NT2/D1 (cell line): ENCODE measurements at places on chromosomes 4 and X.
A peak's percentile ranks its signal among the peaks of the same experiment; 100 is the strongest.

DNA sequence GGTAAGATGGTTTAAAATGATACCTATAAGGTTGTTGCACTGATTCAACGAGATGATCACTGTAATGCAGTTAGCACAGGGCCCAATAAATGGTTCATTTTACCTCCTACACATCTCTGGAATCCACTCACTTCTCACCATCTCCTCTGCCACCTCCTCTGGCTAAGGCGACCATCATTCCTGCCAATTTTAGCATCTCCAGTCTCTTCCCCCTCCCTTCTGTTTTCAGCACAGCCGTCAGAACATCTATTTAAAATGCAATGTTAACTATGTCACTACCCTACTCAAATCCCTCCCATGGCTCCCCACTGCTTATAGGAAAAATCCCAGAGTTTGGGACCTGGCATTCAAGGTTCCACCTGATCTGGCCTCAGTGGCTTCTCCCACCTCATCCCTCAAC is 3.5 kb upstream of the SYP start:
- DNase-seq, result no peak

GRCh38 chr4:77178560-77178959 is 21.6 kb downstream of the CCNG2 start:
- DNase-seq, result no peak

DNA sequence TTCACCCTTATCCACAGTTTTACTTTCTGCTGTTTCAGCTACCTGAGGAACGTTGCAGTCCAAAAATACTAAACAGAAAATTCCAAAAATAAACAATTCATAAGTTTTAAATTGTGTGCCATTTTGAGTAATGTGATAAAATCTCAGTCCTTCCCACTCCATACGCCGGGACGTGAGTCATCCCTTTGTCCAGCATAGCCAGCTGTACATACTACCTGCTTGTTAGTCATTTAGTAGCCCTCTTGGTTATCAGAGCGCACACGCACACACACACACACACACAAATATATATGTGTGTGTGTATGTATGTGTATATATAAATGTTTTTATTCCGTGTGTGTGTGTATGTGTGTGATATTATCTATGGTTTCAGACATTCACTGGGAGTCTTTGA is 4.8 kb upstream of the CCSER1 start:
- DNase-seq, result no peak

DNA sequence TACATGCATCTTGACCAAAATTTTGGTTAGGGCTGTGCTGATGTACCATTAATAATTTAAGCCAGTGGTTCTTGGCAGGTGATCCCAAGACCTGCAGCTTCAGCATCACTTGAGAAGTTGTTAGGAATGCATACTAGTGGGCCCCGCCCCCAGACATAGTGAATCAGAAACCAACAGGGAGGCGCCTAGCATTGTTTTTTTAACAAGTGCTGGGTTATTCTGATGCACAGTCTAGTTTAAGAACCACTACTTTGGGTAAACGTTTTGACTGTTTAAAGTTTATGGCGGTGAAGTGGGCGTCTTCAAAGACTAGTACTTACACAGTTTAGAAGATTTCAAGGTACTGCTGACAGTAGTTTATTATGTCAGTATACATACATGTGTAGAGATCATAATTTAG is 23.6 kb downstream of the FAM199X start:
- DNase-seq, result no peak

- DNase-seq, result peak; percentile 62
Measured at GRCh38 chr4:87865960-87866598, 33.3 kb downstream of the MEPE start.

DNA sequence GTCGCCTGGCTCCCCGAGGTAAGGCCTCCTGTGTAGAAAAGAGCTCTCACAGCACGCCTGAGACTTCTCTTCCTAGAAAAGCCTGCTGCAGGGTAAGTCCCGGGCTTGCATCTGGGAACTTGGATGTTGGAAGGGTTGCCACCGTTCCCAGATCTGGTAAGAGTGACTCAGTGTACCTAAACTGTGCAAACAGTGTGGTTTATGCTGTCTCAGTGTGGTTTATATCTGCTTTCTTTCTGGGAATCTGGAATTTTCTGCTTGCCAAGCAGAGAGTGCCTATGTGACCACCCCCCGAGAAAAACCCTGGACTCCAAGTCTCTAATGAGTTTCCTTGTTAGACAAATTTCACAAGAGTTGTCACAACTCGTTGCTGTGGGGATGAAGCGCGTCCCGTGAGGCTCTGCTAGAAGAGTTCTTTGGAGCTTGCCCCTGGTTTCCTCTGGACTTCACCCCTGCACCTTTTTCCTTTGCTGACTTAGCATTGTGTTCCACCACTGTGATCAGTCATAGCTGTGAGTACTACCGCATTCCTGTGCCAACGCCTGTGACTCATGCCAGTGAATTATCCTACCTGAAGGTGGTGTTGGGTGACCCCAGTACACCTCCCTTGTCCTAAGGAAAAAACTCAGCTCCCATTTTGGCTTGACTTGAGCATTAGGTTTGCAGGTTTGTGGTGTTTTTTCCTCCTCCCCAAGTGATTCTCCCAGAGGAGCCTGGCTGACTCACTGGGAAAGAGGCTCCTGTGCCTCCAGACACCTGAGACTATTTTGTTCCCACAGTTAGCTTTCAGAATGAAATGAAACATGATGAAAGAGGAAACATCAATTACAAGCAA is 14.5 kb downstream of the SLC2A9 start:
- no peak for DNase-seq

DNA sequence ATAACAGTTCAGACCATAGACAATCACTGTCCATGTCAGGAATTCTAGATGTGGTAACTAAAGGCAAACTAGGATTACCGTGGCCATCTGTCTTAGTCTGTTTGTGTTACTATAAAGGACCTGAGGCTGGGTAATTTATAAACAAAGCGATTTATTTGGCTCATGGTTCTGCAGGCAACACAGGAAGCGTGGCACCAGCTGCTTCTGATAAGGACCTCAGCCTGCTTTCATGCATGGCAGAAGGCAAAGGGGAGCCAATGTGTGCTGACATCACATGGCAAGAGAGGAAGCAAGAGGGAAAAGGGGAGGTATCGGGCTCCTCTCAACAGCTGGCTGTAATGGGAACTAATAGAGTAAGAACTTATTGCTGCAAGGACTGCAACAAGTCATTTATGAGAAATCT is 376.7 kb downstream of the GPM6A start:
- no peak for DNase-seq

DNA sequence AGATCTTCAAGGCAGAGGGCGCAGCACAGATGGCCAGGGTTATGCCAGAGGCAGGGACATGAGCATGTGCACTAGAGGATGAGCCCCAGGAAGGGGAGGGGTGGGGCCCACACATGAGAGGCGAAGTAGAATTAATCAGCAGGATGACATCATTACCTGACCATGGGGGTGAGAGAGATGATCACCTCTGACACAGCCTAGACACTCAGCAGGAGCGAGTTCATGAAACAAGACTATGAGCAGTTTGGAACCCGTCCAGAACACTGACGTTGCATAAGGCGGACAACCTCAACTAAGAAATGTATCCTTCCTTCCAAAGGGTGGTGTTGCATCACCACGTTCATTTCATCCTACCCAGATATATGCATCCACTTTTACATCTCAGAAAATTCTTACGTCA is 446.7 kb upstream of the TENM3 start:
- no peak for DNase-seq

GRCh38 chrX:1416327-1416784 is 24.4 kb upstream of the SLC25A6 start:
- no peak for DNase-seq

GRCh38 chr4:52716364-52717151 is 34.7 kb downstream of the ERVMER34-1 start:
- no peak for DNase-seq

- no peak for DNase-seq
Measured at GRCh38 chr4:7909463-7910262, 30.0 kb downstream of the AFAP1 start.

DNA sequence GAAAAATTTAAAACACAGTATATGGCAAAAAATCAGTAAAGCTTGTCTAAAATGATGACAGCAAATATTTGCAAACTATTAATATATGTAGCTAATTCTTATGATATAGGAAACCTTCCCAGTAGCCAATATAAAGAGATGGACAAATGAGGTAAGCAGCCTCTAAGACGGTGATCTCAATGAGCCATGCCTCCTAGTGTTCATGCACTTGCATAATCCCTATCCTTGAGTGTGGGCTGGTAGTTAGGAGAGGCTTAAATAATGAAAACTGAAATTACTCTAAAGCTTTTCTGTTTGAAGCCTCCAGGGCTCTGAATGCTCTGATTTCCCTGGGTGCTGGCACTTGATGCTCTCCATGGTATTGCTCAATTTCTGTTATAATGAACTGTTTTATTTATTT is 24.6 kb upstream of the ARMCX4 start:
- DNase-seq, result no peak

DNA sequence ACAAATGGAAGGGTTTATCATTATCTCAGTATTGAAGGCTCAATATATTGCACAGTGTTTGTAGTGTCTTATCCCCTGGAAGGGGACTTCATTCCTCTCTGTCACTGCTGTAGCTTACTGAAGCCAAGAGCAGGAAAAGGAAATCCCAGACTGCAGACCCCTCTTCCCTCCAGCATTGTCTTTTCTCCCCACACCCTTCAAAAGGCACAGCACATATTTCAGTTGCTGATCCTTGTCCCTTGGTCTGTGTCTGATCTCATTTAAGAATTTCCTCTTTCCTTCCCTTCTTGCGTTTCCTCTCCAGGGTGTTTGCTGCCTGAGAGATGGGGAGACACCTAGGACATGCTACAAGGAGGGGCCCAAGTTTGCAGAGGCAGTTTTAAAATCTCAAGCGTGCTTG is 40.1 kb downstream of the STIM2 start:
- no peak for DNase-seq

DNA sequence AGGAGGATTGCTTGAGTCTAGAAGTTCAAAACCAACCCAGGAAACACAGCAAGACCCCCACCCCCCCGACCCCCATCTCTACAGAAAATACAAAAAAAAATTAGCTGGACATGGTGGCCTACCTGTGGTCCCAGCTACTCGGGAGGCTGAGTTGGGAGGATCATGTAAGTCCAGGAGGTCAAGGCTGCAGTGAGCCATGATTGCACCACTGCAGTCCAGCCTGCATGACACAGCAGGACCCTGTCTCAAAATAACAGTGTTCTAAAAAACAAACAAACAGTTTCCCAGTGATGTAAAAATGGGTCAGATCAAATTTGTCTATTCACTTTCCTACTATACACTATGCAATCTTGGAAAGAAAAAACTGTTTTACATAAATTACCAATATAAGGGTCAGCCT is 2.0 kb upstream of the CBR4 start:
- DNase-seq, result no peak

GRCh38 chrX:39750848-39751247 is 346.9 kb downstream of the BCOR start:
- no peak for DNase-seq

GRCh38 chr4:6093671-6094070 is 75.4 kb upstream of the C4orf50 start:
- DNase-seq, result no peak

- DNase-seq, result no peak
Measured at GRCh38 chrX:155949098-155949497, 48.4 kb upstream of the IL9R start.

DNA sequence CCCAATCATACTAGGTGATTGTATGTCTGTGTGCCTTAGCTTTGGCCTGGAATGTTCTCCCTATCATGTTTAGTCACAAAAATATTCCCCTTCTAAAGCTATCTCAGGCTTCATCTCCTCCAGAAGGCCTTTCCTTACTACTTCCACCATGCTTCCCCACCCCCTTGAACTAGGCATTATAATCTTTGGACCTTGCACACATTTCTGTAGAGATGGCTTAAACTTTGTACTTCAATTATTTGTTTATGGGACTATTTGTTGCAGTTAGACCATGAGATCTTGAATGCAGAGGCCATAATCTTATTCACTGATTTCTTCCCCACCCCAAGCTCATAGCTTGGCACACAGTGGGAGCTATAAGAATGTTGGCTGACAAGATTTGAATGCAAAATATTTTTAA is 262.0 kb upstream of the EDA2R start:
- no peak for DNase-seq

DNA sequence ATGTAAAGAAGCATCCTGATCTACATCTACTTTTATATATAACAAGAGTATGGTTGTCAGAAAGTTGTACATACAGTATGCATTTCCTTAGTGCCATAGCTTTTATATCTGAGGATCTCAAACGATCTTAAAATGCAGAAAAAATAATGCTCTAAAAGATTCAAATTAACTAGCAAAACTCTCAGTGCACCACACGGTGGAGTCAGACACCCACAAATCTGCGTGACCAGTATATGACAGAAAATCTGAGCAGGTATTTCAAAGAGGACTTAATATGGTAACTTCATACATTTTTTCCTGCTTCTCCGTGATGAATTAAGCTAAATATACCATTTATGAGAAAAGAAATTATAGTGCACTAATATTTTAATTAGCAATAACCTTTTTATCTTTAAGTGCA is 803.0 kb downstream of the DMD start:
- DNase-seq, result peak; percentile 8

GRCh38 chrX:11113731-11114130 is 2.6 kb downstream of the HCCS start:
- DNase-seq, result no peak
